ENCODE measurements at places on chromosomes 5 and 9.
A peak's percentile ranks its signal among the peaks of the same experiment; 100 is the strongest.

- peak; percentile 83 for DNase-seq
Measured at GRCh38 chr5:138336952-138337684, 948 bp upstream of the FAM53C start.

DNA sequence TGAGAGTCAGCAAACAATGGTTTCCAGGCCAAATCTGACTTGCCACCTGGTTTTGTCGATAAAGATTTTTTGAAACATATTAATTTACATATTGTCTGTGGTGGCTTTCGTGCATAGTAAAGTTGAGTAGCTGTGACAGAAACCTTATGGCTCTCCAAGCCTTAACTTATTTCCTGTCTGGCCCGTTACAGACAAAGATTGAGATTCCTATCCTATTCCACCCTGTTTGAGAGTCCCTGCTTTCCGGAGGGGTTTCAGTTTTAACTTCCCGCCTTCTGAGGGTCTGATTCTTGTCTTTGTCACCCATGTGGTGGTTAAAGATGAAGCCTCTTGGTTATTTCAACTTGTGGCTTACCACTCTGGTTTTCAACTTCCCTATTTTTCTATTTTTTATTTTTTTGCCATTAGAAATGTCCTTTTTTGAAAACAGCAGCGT lies 11.4 kb downstream of the OTULIN start:
- no peak for DNase-seq

- no peak for DNase-seq
Measured at GRCh38 chr5:84724683-84725082, 340.0 kb upstream of the EDIL3 start.

DNA sequence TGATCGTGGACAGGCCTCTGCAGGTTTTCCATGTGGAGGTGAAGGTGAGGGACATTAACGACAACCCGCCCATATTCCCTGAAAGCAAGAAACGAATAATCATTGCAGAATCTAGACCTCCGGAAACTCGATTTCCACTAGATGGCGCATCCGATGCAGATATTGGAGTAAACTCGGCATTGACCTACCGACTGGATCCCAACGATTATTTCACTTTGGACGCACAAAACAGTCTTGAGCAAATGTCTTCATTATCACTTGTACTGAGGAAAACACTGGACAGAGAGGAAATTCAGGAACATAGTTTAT lies 621 bp downstream of the PCDHA13 start:
- no peak for DNase-seq

GRCh38 chr5:57262541-57262940 lies 88.7 kb downstream of the GPBP1 start:
- no peak for DNase-seq

DNA sequence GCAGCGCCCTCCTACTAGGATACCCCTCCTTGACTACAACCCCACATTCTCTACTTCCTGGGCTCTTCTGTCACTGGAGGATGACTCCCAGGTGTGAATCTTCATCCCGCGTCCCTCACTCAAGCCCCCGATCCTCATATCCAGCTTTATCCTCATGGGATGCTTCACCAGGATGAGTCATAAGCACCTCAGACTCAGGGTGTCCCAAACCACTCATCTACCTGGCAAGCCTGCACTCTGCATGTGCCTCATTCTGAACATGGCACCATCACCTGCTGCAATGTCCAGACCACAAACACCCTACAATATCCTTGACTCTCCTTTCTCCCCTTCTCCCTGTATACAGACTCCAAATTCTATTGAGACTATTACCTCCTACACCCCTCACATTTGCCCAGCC lies 1.5 kb upstream of the TGFBI start:
- no peak for DNase-seq

DNA sequence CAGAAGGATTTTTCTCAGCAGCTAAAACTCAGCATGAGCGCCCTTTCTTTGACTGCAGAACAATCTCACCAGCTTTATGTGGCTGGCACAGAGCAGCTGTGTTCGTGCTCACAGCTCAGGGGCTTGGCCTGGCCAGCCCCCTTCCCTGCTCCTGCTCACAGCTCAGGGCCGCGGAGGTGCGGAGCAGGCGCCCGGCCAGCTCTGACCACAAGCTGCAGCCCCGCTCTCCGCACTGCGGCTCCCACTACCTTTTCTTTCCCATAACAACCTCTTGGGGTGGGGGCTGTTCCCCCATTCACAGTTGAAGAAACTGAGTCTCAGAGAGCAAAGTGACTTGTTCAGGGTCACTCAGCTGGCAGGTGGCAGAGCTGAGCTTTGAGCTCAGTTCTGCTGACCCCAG lies 34.0 kb upstream of the PHYKPL start:
- DNase-seq, result no peak

- no peak for DNase-seq
Measured at GRCh38 chr5:140007311-140007710, 35.8 kb downstream of the NRG2 start.

GRCh38 chr5:147629196-147629595 lies 119.3 kb upstream of the DPYSL3 start:
- no peak for DNase-seq

DNA sequence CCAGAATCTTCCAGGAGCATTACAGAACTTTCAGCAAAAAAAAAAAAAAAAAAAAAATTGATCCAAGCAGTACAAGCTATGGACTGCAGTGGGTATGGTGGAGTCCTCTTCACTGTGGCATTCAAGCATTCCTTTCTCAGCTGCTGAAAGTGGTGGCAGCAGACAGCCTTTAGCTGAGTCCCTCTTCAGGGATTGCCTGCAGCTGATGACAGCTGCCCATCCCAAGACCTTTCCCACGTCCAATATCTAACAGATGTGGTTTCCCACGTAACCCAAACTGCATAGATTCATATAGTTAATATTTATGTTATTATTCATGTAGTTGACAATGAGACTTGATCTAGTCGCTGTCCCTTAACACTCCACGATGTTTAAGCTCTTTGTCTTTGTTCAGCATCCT lies 475.9 kb downstream of the TLE1 start:
- no peak for DNase-seq

DNA sequence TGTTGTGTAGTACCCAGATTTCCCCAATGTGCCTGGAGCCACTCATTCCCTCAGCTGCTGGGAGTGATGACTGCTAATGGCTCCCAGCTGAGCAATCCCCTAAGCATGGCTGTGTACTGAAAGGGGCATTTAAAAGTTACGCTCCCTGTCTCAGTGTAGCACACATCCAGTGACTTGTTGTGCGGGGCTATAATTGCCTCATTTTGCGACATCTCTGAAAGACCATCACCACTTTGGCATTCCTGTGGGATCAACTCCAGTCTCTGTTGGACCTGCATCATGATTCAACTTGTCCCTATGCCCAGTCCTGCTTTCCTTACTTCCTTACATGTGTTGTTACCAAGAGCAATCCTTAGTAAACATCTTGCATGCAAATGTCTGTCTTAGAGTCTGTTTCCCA lies 201.2 kb upstream of the MPDZ start:
- no peak for DNase-seq

GRCh38 chr9:86349271-86349670 lies 4.9 kb downstream of the TUT7 start:
- DNase-seq, result no peak

- DNase-seq, result no peak
Measured at GRCh38 chr9:83754383-83754977, 46.7 kb upstream of the UBQLN1 start.

- no peak for DNase-seq
Measured at GRCh38 chr5:180815293-180815917, 12.8 kb upstream of the MGAT1 start.

GRCh38 chr5:76379316-76379715 lies 23.8 kb upstream of the IQGAP2 start:
- DNase-seq, result no peak

DNA sequence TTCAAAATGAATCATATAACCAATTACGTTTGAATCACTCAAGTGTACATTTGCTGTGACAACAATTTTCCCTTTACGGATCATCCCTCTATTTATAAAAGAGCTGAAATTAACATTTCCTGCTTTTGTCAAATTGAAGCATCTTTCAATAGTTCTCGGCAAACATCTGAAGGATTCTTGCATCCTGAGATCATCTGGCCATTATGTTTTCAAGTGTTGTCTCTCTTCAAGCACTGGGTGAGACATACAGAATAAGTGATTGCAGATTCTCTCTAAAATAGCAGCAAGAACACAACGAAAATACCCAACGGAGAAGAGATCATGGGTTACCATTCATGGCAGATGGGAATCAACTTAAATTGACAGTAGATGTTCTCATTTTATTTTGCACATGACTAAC lies 283.4 kb upstream of the GRAMD2B start:
- DNase-seq, result no peak

- DNase-seq, result no peak
Measured at GRCh38 chr9:106982636-106983035, 119.7 kb downstream of the ZNF462 start.

GRCh38 chr9:9299134-9299533 lies 1313.7 kb downstream of the PTPRD start:
- DNase-seq, result no peak

DNA sequence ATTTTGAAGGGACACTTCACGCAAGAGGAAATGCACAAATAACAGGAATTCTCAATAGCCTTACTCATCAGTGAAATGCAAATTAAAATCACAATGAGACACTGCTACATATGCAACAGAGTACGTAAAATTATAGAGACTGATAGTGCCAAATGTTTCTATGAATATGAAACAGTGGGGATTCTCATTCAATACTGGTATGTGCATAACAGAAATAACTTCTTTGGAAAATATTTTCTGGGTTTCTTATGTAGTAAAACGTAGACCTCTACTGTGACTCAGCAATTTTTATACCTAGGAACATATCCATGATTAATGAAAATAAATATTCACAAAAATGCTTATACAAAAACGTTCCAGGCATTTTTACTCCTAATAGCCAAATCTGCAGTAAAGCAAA lies 1625.2 kb downstream of the MAT2B start:
- no peak for DNase-seq

- no peak for DNase-seq
Measured at GRCh38 chr9:128428644-128429512, 8.2 kb downstream of the CERCAM start.

- no peak for DNase-seq
Measured at GRCh38 chr5:142743592-142744441, 26.4 kb upstream of the ARHGAP26 start.

GRCh38 chr9:133954862-133955529 lies 37.1 kb downstream of the VAV2 start:
- peak; percentile 18 for DNase-seq

- no peak for DNase-seq
Measured at GRCh38 chr9:20570756-20571155, 51.5 kb downstream of the MLLT3 start.

- DNase-seq, result no peak
Measured at GRCh38 chr9:94993160-94993820, 266.8 kb downstream of the AOPEP start.

DNA sequence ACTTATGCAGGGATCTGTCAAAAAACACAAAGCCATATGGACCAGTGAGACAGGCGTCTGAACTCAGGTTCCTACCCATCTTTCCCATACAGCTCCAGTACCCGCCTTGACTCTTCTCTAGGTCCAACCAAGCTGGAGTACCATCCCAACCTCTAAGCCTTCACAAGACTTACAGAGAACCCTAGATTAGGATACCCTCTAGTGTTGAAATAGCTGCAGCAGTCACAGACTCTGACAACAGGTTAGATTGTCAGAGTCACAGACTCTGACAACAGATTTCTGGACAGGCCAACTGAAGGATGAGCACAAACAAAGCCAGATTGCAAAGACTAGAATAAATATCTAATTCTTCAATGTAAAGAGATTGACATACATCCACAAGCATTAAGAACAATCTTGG lies 266.1 kb downstream of the GRIA1 start:
- no peak for DNase-seq

DNA sequence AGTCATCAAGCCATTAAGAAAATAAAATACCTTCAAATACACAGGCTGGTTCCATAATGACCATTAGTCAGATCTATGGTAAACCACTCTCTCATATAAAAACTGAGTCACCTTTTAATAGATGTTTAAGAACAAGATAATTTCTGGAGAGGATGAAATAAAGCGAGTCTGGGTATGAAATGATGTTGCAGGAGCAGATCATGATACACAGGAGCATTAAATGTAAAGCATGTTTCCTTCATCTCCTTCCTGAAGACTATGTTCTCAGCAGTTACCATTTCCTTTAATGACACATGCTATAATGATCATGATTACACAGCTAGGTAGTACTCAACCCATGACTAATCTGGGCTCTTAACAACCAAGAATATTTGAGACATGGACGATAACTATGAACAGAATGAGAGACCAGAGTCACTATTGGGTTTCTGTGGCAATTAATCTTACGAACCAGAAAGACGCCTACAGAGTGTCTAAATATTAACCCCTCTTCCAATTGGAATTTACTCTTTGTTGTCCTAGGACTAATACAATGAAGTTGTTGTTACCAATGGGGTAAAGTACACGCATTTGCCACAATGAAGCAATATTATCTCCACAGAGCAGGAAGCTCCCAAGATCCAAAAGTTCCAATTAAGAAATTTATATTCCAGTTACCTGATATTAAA lies 105.6 kb downstream of the NR6A1 start:
- no peak for DNase-seq

GRCh38 chr5:10297646-10298204 lies 10.0 kb downstream of the CMBL start:
- no peak for DNase-seq

DNA sequence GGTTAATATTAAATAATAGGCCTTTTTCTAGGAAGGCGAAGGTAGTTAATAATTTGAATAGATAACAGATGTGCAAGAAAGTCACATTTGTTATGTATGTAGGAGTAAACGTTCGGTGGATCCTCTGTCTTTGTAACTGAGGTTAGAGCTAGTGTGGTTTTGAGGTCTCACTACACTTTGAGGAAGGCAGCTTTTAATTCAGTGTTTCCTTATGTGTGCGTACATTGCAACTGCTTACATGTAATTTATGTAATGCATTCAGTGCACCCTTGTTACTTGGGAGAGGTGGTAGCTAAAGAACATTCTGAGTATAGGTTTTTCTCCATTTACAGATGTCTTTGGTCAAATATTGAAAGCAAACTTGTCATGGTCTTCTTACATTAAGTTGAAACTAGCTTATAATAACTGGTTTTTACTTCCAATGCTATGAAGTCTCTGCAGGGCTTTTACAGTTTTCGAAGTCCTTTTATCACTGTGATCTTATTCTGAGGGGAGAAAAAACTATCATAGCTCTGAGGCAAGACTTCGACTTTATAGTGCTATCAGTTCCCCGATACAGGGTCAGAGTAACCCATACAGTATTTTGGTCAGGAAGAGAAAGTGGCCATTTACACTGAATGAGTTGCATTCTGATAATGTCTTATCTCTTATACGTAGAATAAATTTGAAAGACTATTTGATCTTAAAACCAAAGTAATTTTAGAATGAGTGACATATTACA lies 45.7 kb downstream of the TGFBR1 start:
- DNase-seq, result no peak

- no peak for DNase-seq
Measured at GRCh38 chr9:4515958-4516375, 25.7 kb downstream of the SLC1A1 start.

GRCh38 chr5:38605610-38606009 lies 49.2 kb upstream of the LIFR start:
- no peak for DNase-seq

DNA sequence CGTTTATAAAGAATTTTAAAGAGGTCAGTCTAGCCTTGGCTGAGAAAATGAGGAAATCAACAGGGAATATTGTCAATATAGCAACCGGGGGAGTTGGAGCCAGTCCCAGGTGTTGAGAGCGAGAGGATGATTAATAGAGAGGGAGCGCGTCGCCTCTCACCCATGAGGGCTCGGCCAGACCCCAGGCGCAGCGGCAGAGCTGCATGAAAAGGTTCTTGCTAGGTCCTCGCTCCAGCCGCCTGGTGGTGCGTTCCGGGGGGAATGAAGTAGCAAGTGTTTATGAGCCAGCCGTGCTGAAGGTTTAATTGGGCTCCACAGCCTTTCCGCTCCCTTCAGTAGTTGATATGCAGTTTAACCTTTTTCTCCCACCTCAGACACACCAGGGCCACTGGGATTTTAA lies 167.3 kb upstream of the IRX1 start:
- DNase-seq, result no peak

Measured in CD4-positive, alpha-beta T cell treated with Interleukin-1 beta for 1 hour (primary cell).